ENCODE measurements at places on chromosomes 6 and 20.

DNA sequence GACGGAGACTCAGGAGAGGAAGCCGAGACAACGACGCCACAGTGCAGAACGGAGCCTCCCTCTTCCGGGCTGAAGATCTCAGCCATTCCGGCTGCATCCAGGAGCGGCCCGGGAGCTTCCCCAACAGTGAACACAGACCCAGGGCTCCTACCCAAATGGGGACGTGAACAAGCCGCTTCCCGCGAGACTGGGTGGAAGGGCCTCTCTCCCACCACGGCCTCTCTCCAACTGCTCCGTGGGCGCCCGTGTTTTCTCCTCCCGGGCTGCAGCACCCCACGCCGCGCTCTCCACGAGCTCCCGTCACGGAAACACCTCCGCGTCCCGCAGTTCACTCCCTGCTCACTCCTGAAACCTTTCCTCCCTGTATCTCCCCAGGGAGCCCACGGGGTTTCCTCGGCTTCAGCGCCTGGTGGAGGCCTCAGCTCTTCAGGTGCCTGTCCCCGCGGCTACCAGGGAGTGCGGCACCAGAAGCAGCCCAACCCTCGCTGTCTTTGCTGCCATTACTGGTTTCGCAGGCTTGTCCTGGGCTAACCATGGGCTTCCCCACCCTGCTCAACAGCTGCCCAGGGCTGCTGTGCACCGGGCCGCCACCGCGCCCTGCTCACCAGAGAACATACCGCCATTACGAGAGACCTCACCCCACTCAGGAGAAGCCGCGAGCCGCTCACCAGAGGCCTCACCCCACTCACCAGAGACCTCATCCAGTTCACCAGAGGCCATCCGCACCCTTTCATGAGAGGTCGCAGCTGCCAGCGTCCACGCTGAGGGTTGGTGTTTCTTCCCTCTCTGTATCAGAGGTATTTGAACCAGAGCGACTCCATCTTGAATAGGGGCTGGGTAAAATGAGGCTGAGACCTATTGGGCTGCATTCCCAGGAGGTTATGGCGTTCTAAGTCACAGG lies 922.8 kb downstream of the QKI start:
- no peak for DNase-seq
- no peaks in the 10 kb centered on the region for H3K36me3 ChIP-seq
- H3K27ac ChIP-seq = no peak overlapping the region

DNA sequence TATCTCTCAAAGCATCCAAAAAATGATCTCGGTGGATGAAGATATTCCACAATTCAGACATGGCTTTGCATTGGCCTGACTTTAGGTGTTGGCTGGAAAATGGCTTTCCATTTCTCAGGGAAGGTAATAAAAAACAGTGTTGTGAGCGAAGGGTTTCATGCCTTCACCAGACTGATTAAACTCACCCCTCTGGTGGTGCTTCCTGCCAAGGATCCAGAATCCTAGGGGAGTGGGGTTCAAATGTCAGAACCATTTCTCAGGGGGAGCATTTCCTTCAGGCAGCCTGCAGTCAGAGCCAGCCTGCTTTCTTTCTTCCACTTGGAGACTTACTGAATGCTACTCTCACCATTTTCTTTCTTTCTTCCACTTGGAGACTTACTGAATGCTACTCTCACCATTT lies 45.7 kb upstream of the SMIM28 start:
- no peaks in the 10 kb centered on the region for H3K36me3 ChIP-seq
- H3K4me1 ChIP-seq = no peaks in the 10 kb centered on the region
- H3K27me3 ChIP-seq = no peaks in the 10 kb centered on the region
- no peak for DNase-seq

DNA sequence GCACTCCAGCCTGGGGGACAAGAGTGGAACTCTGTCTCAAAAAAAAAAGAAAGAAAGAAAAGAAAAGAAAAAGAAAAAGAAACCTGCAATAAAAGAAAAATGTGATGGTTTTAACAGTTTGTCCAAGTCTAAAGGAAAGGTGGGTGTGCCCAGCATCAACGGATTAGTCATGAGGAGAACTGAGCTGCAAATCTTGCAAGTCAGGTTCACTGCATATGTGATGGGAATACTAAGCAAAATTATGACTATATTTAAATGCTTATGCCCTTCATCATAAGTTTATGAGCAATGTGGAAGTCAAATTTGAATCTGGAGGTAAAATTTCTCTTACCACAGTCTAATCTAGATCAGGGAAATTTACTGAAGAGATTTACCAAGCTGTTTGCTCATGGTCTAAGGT lies 13.1 kb upstream of the CDK19 start:
- H3K36me3 ChIP-seq = no peaks in the 10 kb centered on the region
- no peak for DNase-seq
- H3K4me1 ChIP-seq = peaks cover 27% of the 10 kb centered on the region
- no peak overlapping the region for H3K27ac ChIP-seq
- no peak overlapping the region for H3K4me3 ChIP-seq

GRCh38 chr6:91731939-91732338 lies 1145.1 kb upstream of the MAP3K7 start:
- no peaks in the 10 kb centered on the region for H3K36me3 ChIP-seq
- H3K4me1 ChIP-seq = no peaks in the 10 kb centered on the region
- H3K27me3 ChIP-seq = no peaks in the 10 kb centered on the region
- no peak for DNase-seq

DNA sequence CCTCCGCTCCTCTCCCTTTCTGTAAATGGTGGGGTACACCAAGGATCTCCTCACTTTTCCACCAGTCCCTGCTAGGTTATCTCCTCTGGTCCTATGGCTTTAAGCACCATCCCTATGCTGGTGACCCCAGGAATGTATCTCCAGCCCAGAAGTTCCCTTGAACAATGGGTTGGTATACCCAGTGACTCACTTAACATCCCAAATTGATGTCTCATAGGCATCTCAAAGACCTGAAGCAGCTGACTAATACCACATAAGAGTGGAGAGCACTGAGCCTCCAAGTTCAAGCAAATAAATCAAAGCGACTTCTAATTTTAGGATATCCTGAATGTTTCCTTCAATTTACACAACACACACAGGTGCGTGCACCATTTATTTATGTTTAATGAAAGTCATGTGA lies 48.3 kb downstream of the ADGRF1 start:
- peaks cover 16% of the 10 kb centered on the region for H3K4me1 ChIP-seq
- no peak for DNase-seq
- no peaks in the 10 kb centered on the region for H3K27me3 ChIP-seq
- H3K36me3 ChIP-seq = no peaks in the 10 kb centered on the region
- peak overlapping the region; percentile 36 for H3K27ac ChIP-seq
- no peak overlapping the region for H3K4me3 ChIP-seq

DNA sequence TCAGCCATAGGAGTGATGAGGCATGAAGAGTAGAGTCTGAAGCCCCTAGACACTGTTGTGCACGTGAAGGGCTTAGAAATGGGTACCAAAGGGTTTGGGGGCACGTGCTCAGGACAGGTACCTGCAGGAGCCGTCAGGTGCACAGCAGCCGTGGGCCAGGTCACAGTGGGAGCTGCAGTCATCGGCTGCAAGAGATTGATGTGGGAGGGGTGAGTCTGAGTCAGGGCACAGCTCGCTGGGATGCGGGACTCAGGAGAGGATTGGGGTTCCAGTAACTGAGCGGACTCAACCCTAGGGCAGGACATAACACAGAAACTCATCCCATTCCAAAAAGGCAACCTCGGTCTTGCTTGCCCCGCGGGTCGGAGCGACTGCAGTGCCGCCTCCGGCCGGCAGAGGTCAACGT lies 1.1 kb downstream of the DLK2 start:
- no peak for DNase-seq
- peaks cover 52% of the 10 kb centered on the region for H3K27me3 ChIP-seq

Data from left lung (tissue), 14 donors.